Uterus (tissue), 4 donors: ENCODE measurements at places on chromosomes 13 and 19. TPM values are rescaled to one million over a fixed set of nuclear protein-coding genes. Genes with fewer than 3 reads are reported as not detected.

NXNL1 gene
- not detected for total RNA-seq

CGB2 gene
- total RNA-seq, result not detected

GRCh38 chr19:16883522-16883921, 5.3 kb upstream of the F2RL3 start:
- H3K27ac ChIP-seq, result no peak overlapping the region
- no peaks in the 10 kb centered on the region for H3K36me3 ChIP-seq
- H3K4me3 ChIP-seq, result no peak overlapping the region
- no peaks in the 10 kb centered on the region for H3K27me3 ChIP-seq
- no peak for DNase-seq

GRCh38 chr13:41008349-41008980, 10.7 kb downstream of the ELF1 start:
- H3K27ac ChIP-seq, result no peak overlapping the region
- H3K4me1 ChIP-seq, result no peaks in the 10 kb centered on the region
- H3K36me3 ChIP-seq, result no peaks in the 10 kb centered on the region

DNA sequence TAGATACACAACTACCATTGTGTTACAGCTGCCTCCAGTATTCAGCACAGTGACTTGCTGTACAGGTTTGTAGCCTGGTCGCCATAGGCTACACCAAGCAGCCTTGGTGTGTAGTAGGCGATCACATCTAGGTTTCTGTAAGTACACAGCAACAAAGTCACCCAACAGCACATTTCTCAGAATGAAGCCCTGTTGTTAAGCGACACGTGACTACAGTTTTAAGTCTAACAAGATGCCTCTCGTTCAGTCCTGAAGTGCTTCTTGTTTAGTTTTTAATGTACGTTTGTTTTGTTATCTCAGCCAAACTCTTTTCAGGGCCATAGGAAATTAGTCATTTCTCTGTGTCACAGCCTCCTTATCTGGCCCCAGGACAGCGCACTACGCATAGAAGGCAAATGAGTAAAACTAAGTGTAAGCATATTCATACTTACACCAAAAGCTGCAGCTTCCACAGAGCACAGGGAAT, 50.0 kb upstream of the GPR183 start:
- no peak overlapping the region for H3K4me3 ChIP-seq
- no peak for DNase-seq
- no peaks in the 10 kb centered on the region for H3K27me3 ChIP-seq
- no peaks in the 10 kb centered on the region for H3K36me3 ChIP-seq
- no peaks in the 10 kb centered on the region for H3K4me1 ChIP-seq

DNA sequence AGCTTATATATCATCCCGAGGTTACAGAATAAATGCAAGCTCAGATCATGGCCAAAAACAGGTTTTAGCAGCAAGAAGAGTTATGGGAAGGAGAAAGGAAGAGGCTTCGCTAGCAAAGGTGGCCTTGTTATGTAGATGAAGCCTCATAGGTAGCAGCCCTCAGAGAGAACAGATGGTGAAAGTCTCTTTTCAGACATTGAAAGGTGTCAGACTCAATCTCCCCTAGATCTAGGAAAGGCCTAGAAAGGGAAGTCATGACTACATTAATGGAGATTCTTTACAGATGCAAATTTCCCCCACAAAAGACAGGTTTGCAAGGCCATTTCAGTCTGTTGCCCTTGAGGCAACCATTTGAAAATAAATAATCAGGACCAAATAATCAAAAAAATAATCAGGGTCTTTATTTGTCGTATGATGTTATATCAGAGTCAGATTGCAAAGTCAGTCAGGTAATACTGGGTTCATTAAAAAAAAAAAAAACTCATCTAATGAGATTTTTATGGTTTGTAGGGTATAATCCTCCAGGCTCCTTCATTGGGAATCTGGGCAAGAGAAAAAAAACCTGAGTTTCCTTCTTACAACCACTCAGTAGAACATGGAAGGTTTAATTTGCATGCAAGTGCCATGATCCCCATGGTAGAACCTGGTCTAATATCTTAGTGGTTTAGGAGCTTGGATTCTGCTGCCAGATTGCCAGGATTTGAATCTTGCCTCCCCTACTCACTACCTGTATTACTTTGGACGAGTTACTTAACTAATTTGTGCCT, 50.8 kb upstream of the HTR2A start:
- H3K4me3 ChIP-seq, result no peak overlapping the region
- no peaks in the 10 kb centered on the region for H3K36me3 ChIP-seq
- H3K4me1 ChIP-seq, result no peaks in the 10 kb centered on the region
- H3K27ac ChIP-seq, result no peak overlapping the region
- no peak for DNase-seq
- H3K27me3 ChIP-seq, result no peaks in the 10 kb centered on the region

GRCh38 chr19:9909251-9909650, 27.1 kb downstream of the OLFM2 start:
- no peak overlapping the region for H3K27ac ChIP-seq
- H3K27me3 ChIP-seq, result no peaks in the 10 kb centered on the region
- H3K4me1 ChIP-seq, result no peaks in the 10 kb centered on the region
- no peak for DNase-seq
